ENCODE measurements at places on chromosomes 16 and 17.

DNA sequence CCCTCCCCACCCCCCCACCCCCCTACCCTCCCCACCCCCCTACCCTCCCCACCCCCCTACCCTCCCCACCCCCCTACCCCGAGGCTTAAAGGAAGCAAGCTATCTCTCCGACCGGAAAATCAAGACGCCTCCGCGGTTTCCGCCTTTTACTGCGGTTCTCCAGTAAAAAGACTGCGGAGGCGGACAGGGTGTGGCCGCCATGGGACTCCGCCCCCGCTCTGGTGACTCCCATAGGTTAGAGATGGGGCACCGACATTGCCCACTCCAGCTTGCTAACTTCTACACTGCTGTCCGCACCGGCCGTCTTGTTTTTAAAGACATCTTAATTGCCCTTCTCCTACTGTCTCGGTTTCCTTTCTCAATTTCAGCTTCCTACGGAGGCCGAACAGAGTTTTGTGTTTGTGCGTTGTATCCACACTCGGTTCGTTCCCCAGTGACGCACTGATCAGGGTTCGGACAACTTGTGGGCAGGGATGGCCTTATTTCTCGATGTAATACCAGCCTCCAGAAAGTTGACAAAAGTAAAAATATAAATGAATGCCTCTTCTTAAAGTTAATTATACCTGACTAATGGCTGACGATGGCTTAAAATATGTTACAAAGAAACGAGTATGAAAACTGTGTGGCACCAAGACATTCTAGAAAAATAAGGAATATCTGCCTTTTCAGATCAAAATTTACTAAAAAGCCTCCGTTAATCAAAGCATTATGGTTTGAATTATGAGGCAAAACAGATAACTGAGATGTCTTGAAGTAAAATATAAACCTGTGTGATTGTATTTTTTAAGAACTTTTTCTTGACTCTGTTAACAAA is 1.1 kb upstream of the ZNF200 start:
- no peak for DNase-seq

DNA sequence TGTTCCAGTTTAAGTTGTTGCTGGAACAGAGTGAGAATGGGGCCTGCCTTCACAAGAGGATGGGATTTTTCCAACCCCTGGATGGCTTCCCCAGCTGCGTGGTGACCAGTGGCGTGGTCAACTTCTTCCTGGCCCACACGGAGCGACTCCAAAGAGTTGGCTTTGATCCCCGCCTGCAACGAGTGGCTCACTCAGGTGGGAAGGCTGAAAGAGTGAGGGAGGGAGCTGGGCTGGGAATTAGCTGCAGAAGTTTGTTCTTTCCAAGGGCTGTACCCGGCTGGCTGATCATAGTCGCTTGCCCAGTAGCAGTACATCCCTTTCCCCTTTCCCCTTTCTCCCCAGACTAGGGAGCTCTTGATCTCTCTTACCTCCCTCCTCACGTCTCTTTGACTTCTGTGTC is 36.1 kb downstream of the B4GALNT2 start:
- no peak for DNase-seq

GRCh38 chr16:66484453-66485213 is 57.5 kb downstream of the BEAN1 start:
- no peak for DNase-seq

- no peak for DNase-seq
These were observed 25.2 kb upstream of the PHB1 start for GRCh38 chr17:49439673-49440571.

GRCh38 chr16:52422307-52422706 is 124.6 kb downstream of the TOX3 start:
- DNase-seq: no peak

GRCh38 chr17:73096866-73097265 is 4.4 kb upstream of the SLC39A11 start:
- DNase-seq: no peak
